ENCODE measurements at places on chromosomes 1 and 21.
A peak's percentile ranks its signal among the peaks of the same experiment; 100 is the strongest.

GRCh38 chr1:85413169-85413568, 51.8 kb downstream of the DDAH1 start:
- DNase-seq = no peak

DNA sequence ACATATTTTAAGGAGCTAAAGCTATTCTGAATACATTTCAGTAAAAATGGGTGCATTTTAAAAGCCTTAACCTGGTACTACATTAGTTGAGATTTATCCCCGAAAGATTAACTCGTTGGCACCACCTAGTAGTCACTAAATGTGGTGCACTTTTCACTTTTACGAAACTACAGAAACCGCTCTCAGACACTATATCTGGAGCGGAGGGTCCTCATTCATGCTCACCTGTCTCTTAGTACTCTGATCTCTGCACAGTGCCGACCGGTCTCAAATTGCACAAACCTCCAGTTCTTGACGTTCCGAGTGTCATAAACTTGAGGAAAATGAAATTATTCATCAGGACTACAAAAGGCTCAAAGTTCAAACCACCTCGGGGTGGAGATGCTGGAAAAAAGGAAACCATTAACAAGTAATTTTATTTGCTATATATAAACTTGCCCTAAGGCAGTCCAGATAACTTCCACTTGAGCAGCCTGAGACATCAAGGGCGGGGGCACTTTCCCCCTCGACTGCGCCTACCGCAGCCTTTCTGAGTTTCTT, 722 bp downstream of the LZIC start:
- DNase-seq = peak; percentile 48

DNA sequence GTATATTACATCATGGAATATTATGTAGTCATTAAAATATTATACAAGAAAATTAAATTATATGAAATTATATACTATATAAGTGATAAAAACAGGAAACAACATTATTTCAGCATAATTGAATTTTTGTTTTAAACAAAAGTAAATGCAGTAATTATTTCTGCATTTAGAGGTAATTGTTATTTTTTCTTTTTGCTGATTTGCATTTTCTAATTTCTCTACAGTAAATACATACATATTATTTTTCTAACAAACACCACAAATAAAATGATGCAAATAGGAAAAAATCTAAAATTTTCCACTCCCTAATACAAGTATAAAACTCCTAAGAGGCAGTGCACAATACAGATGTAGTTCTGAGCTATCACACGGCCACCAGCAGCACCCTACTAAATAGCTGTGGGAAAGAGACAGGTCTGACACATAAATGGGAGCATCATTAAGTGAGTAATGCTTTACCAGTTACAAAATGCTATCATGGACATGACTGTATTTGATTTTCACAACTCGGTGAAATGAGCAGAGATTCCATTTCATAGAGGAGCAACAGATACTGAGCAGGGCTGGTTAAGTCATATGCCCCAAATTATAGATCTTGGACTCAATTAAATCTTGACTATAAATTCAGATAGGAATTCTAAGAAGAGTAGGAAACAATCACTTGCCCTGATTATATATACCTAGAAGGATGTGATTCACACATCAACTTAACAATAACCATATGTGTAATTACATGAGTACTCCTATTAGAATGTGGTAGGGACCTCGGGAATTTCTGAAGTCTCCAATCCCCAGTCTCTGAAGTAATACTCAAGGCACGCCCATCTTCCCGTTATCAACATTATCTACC, 49.0 kb downstream of the NRIP1 start:
- no peak for DNase-seq

GRCh38 chr21:34351786-34352241, 12.0 kb upstream of the KCNE2 start:
- DNase-seq = peak; percentile 39

GRCh38 chr1:178371933-178372388, 124.8 kb downstream of the CLEC20A start:
- DNase-seq = no peak

DNA sequence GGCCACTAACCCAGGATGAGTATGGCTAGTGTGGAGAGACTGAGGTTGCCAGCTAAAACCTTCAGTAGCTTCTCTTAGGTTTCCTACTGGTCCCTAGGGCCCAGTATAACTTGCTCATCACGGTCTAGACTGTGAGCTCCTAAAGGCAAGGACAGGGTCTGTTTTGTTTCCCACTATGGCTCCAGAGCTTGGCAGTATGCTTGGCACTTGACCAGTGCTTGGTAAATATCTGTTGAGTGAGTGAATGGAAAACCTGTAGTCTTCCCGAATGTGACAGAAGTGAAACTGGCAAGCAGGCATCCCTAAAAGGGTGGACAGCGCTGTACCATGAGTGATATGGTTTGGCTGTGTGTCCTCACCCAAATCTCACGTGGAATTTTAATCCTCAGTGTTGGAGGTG, 13.1 kb upstream of the PARS2 start:
- DNase-seq = no peak

GRCh38 chr1:83515578-83516154, 483.3 kb downstream of the TTLL7 start:
- no peak for DNase-seq

GRCh38 chr1:17215545-17215890, 10.6 kb downstream of the PADI1 start:
- no peak for DNase-seq

DNA sequence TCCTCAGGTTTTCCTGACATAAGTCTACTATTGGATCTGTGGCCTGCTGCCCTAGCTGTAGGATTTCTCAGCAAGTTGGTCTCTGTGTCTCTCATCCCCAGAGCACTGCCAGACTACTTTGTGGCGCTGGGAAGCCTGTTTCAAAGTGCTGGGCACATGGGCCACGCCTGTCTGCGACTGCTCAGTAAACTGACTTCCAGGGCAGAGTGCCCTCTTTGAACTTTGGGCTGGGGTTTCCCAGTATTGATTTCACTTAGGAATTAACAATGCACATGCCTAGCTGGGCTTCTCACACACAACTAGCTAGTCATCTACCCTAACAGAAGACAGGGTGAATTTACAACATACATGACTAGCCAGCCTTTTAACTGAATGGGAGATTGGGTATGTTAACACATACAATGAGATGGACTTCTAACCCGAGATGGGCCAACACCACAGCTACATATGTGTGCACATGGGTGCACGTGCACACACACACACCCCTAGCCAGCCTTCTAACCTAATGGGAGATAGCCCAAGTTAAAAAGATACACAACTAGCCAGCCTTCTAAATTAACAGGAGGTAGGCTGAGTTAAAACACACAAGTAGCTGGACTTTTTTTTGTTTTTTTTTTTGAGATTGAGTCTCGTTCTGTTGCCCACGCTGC, 6.9 kb upstream of the TRIM17 start:
- DNase-seq = no peak

DNA sequence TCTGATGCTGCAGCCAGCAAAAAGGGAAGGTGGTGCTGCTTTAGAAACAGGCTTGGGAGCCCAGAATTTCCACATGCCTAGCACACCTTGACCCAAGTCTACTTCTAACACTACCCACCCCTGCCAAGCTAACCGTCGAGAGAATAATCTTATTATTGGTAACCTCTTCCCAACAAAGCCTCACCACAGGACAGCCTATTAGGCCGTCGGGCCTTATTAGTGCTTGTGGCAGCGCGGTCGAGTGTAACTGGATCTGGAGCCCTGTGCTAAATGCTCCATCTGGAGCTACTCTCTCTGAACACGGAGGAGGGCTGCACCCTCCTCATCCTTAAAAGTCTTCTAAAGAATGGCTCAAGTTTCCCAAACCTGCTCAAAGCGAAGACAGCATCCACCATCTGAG, 165.5 kb upstream of the NFIA start:
- no peak for DNase-seq

GRCh38 chr1:6218375-6219164, 12.7 kb downstream of the RNF207 start:
- DNase-seq = no peak

DNA sequence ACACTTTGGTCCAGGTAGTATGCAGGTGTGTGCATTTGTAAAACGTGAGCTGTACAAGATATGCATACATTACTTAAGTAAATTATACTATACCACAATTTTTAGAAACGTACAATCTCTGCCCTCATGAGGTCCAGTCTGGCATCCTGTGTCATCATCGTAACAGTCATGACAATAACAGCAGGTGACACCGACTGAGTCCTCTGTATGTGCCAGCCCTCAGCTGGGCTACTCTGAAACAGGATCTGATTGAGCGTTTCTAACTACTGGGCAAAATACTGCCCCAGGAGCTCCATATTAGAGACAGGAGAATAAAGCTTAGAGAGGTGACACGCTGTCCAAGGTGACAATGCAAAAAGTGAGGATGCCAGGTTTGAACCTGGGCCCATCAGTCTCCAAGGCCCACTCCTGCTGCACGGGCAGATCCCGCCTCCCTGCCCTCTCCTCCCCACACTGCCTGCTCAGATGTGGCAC, 47.2 kb upstream of the ECE1 start:
- DNase-seq = no peak

DNA sequence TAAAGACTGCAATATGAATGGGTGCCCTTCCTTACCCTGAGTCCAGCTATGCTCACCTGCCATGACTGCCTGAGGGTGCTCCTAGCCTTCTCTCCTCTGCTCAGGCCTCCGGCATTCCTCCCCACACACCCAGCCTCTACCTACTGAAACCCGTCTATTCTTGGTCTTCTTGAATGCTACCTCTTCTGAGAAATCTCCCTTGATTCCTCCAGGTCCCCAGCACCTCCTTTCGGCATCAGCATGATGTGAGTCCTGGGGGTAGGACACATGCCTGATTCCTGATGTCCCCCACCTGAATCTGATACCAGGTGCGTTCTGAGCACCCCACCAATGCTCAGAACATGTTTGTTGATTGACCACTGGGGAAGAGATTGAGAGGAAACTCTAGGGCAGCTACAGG, 8.6 kb downstream of the LDLRAD1 start:
- no peak for DNase-seq

- no peak for DNase-seq
These were observed 4.5 kb downstream of the KCNJ9 start for GRCh38 chr1:160085686-160086455.

DNA sequence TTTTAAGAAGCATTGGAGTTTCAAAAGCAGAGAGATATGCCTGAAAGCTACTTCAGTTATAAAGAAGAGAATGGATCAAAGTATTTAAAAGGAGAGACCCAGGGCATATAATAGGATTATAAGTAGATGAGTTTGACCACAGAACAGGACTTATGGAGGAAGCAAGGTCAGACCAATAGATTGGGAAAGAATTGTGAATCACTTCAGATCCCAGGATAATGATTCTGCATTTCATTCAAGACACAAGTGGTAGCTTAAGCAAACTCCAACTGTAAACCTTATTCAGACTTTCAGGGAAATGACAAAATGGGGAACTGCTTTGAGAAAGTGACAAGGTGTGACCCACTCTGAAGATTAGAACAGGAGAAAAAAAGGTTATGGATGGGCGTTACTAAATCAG, 18.9 kb upstream of the OR10J5 start:
- no peak for DNase-seq

GRCh38 chr1:235834620-235835019, 32.1 kb downstream of the LYST start:
- no peak for DNase-seq

GRCh38 chr1:87132284-87132870, 196.3 kb upstream of the LMO4 start:
- no peak for DNase-seq

- no peak for DNase-seq
These were observed 1226.1 kb downstream of the NCAM2 start for GRCh38 chr21:22224261-22224660.

GRCh38 chr1:213247038-213247437, 196.0 kb downstream of the RPS6KC1 start:
- no peak for DNase-seq

DNA sequence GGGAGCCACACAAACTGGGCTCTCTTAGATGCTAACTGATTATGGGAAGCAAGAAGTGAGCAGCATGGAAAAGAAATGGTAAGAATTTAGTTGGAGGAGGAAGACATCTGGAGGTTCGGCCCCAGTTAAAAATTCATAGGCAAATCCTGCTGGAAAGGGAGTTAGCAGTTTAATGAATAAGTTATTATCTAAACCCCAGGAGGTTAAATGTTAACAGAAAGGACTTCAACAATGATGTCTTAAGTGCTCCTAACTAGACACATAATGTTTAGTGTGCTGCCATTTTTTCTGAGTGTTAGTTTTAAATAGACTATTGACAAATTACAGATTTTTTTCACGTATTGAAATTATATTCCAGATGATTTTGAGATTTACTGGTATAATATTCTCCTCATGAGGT, 1265.3 kb upstream of the ADGRL2 start:
- DNase-seq = no peak

- no peak for DNase-seq
These were observed 38.2 kb downstream of the NTPCR start for GRCh38 chr1:232988572-232989040.

GRCh38 chr1:156936721-156937220, 16.3 kb downstream of the LRRC71 start:
- DNase-seq = no peak

GRCh38 chr1:156591432-156592157, at the start of gene NAXE:
TSS of gene NAXE (plus strand) at chr1:156591776. CDS start at chr1:156591805, 29 bp downstream.
- DNase-seq = no peak

DNA sequence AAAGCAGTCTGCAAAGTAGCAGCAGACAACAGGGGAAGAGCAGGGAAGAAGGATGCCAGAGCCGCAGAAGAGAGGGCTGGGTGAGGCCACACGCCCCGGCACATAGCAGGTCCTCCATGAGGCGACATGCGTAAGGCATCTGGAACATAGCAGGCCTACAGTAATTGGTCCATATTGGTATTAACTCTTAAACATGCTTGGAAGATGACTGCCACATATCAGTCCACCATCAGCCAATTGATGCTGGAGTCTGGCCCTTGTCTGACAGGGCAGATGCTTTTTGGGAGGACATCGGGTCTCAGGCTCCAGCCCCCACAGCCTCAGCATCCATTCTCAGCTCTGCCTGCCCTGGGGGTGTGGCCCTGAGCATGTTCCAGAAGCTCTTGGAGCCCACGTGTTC, 93.7 kb downstream of the TAS1R2 start:
- DNase-seq = no peak

DNA sequence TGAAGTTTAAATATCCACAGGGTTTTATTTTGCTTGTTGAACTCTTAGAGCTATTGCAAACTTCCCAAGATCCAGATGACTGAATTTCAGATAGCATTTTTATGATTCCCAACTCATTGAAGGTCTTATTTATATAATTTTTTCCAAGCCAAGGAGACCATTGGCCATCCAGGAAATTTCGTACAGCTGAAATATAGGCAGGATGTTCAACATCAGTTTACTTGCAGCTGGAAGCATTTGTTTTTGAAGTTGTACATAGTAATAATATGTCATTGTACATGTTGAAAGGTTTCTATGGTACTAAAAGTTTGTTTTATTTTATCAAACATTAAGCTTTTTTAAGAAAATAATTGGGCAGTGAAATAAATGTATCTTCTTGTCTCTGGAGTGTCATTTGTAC, 32.8 kb upstream of the DDR2 start:
- no peak for DNase-seq
